ENCODE measurements at places on chromosomes 5 and 9.

GRCh38 chr5:122702524-122702875 is 72.4 kb upstream of the SNX2 start:
- DNase-seq: no peak

- DNase-seq: no peak
Measured at GRCh38 chr5:175853573-175854230, 17.7 kb upstream of the CPLX2 start.

- no peak for DNase-seq
Measured at GRCh38 chr9:127333221-127334064, 63.5 kb upstream of the SLC2A8 start.

DNA sequence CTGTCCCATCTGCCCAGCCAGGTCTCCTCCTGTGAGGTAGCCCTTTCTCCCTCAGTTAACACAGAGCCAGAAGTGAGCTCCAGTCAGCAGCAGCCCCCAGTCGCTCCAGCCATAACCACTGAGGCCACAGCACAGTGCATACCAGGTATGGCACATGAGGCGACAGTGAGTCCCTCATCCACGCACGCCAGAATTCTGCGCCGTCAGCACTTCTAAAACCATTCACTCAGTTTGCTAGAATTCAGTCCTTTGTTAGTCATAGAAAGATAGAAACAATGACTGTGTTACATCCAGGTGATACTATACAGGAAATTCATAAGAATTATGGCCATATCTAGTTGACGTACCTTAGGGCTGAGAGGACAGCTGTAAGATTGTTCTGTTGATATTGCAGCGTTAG is 88.5 kb downstream of the KIAA1958 start:
- DNase-seq: no peak

DNA sequence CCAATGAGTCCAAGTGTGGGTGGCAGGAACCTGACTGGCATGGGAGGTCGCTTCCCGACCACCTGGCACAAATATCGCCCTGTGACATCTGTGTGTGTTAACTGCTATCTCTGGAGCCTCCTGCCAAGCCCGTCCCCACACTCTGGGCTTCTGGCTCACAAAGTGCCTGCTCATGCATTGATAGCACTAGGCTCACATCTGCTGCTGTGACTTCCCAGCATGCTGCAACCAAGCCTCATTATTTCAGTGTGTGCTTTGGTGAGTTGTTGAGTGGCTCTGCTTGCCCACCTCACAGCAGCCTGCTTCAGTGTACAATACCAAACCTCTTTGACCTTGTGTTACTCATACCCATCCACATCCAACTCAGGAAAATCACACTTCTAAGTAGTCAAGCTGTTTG is 139.8 kb downstream of the APBA1 start:
- no peak for DNase-seq

DNA sequence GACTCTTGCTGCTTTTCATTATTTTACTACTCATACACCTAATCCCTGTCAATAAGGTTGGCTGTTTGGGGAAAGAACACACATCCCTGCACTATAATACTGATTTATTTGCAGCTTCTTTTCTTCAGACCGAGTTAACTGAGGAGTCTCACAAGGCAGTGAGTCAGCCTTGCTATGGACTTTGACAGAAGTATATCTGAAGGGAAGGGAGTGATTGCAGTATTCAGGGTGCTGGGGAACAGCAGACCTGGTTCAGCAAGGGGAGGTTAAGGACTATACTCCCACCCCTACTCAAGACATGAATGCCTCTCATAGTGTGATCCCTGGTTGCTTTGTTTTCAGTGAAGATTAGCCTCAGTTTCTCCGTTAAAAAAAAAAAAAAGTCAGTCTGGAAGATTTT is 99.8 kb downstream of the TLE4 start:
- DNase-seq: no peak

DNA sequence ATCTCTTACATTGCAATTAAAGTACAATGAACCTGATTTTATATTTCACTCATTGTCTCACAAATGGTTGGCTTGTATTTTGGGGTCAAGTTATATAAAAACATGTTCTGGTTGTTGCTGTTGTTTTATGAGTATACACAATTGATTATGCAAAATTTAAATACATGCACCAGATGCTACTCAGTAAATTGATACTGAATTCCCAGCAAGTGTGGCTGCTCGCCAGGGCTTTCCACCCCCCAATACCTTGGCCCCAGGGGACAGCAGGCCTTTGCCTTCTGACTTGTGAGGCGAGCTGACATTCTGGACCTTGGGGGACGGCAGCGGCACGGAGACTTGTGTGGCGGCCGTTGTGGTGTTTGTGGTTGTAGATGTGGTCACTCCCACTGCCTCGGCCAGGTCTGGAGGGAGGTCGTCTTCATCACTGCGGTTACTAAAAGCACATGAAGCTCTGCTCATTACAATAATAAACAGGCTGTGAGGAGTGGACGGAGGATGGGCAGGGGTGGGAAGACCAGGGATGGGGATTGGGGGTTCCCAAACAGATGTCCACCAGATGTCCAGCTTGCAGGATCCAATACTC is 27.0 kb upstream of the FRRS1L start:
- DNase-seq: no peak

DNA sequence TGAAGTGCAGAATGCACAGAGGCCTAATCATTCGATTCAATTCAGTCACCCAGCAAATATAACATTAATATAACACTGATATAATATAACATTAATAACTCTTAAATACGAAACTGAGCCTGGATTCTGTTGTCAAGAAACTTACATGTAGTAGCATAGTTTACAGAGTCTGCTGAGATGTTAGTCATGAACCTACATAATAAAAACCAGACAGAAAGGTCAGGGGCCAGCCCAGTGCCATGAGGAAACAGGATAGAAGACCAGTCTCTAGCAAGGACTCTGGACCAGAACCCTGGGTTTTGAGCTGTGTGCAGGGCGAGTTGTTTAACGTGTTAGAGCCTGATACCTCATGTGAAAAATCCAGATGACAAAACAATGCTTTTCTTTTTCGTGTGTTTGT is 234.7 kb downstream of the NR2F1-AS1 start:
- no peak for DNase-seq

- no peak for DNase-seq
Measured at GRCh38 chr9:306907-307306, 92.2 kb downstream of the DOCK8 start.

DNA sequence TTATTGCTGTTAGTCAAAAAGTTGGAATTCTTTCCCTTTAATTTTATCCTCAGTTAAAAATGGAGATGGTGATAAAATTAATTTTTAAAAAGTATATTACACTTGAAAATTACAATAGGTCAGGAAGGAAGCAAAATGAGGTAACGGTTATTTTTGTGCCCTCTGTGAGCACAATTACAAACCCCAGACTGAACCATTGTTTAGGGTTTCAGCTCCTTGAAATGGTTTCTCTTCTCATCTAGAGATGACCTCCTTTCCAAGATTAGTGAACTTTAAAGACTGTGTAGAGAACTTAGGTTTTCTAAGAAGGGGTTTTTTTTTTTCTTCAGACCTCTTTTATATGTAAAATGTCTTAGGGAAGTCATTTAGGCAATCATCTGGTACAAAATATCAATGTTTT is 126.2 kb upstream of the CHD1 start:
- DNase-seq: no peak
